Activated CD4-positive, alpha-beta T cell treated with anti-CD3 and anti-CD28 coated beads for 36 hours (primary cell): ENCODE measurements at places on chromosomes 2 and 18.

DNA sequence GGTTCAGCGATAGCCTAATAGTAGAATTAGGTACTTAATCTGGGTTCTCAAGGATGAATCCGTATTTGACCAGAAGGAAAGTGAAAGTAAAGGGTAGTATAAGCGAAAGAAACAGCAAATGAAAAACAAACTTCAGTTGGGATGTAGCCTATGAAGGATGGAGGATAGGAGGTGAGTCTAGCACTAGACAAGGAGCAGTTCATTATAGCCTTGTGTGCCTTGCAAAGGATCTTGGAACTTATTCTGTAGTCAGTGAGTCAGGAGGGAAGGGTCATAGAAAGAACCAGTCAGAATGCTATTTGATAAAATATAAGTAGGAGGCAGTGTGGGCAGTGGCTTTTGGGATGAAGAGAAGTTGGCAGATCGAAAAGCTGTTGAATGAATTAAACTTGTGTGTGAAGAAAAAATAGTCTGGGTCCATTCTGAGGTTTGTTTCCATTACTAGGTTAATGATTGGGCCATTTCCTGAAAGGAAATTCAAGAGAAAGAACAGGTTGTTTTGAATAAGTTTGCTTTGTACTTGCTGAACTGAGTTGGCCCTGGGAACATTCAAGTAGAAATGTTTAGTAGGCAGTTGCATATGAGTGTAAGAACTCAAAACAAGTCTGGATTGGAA is 48.5 kb downstream of the ANKRD12 start:
- H3K36me3 ChIP-seq: peaks cover 55% of the 10 kb centered on the region
- peaks cover 48% of the 10 kb centered on the region for H3K4me1 ChIP-seq
- DNase-seq: peak; percentile 25
- H3K27ac ChIP-seq: peak overlapping the region; percentile 63
- no peaks in the 10 kb centered on the region for H3K27me3 ChIP-seq

GRCh38 chr2:187509667-187510417 is 44.4 kb downstream of the TFPI start:
- H3K27ac ChIP-seq: no peak overlapping the region
- H3K4me1 ChIP-seq: peaks cover 13% of the 10 kb centered on the region
- no peak for DNase-seq
- no peak overlapping the region for H3K4me3 ChIP-seq

- H3K36me3 ChIP-seq: no peaks in the 10 kb centered on the region
- no peak for DNase-seq
- no peak overlapping the region for H3K4me3 ChIP-seq
- H3K27ac ChIP-seq: no peak overlapping the region
- peaks cover 4% of the 10 kb centered on the region for H3K27me3 ChIP-seq
Measured at GRCh38 chr2:3100386-3100785, 277.2 kb downstream of the EIPR1 start.

DNA sequence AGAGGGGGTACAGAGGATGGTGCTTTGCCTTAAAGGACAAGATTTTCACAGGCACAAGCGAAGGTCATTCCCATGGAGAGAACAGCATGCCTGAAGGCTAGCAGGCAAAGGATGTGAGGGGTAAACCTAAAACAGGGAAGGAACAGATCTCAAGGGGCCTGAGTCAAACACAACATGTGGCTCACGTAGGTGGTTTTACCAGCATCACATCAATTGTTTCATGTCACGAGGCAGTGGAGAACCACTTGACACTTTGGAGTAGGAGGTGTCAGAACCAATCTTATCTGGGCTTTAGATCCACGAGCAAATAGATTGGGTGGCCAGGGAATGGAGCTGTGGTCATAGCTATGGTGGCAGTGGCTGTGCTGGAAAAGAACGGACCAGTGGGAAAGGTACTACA is 8.4 kb downstream of the COX5B start:
- H3K27ac ChIP-seq: peak overlapping the region; percentile 27
- H3K4me3 ChIP-seq: no peak overlapping the region
- no peaks in the 10 kb centered on the region for H3K27me3 ChIP-seq
- H3K36me3 ChIP-seq: peaks cover 59% of the 10 kb centered on the region
- H3K4me1 ChIP-seq: peaks cover 8% of the 10 kb centered on the region
